ENCODE measurements at places on chromosomes 6 and 20. TPM values are rescaled to one million over a fixed set of nuclear protein-coding genes. Genes with fewer than 3 reads are reported as not detected.

- peak; percentile 73 for DNase-seq
- H3K27ac ChIP-seq, result peak overlapping the region; percentile 69
- H3K27me3 ChIP-seq, result no peaks in the 10 kb centered on the region
- H3K4me1 ChIP-seq, result peaks cover 20% of the 10 kb centered on the region
- no peaks in the 10 kb centered on the region for H3K36me3 ChIP-seq
- H3K4me3 ChIP-seq, result no peak overlapping the region
Measured at GRCh38 chr6:133631421-133631820, 257.5 kb upstream of the TCF21 start.

DNA sequence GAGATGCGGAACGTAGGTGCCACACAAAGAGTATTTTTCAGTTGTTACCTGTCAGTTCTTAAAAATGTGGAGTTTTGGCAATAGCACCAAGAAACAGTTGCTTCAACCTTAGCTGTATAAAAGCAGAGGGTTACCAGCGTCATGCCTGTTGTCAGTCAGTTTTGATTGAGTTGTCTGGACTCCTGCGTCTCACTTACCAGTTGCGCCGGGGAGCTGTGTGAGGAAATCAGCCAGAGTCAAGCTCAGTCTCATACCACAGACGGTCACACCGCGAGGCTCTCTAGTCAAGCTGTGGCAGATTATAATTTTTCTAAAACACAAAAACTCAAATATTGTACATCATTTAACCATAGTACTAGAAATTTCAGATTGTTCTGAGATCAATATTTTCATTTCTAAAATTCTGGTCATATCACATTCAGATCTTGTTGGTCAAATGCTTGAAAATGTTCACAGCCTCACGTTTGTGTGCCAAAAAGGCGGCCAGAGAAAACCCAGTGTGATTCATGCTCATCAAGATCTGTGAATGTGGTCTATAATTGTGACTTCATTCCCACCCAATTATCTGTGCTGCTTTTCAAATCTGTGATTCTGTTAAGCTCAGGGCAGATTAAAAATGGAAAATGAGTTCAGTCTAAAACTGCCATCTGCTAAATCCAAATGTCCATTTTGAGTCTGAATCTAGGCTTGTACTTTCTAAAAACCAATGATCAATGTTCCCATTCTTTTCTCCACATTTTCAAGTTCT lies 37.5 kb downstream of the SASH1 start:
- H3K4me1 ChIP-seq, result peaks cover 3% of the 10 kb centered on the region
- DNase-seq, result no peak
- H3K27ac ChIP-seq, result no peak overlapping the region

DNA sequence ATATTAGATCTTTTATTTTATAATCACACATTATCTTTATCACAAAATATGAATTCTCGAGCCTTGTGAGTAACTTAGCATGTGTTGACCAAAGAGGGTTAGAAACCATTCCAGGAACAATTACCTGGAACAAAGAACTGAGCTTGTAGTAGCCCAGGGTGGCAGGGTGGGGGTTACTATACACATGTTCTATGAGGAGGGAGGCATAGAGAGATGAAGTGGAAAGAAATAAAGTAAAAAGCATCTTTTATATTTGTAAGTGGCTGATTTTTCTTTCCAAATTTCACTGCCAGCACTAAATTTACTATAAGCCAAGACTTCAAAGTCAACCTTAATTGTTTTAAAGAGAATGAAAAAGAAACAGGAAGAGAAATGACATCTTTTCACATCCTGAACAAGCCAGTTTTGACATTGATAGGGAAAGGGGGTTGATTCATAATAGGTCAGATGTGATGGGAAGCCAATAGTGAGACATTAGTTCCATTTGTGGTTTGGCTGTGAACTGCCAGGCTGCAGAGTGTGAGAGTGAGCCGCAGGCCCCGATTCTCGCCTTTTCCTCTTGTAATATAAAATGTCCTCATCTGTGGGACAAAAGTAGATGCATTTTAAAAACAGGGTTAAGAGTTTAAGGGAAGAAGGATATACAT lies 52.7 kb upstream of the MYB start:
- no peak overlapping the region for H3K27ac ChIP-seq
- no peak for DNase-seq
- no peak overlapping the region for H3K4me3 ChIP-seq
- no peaks in the 10 kb centered on the region for H3K4me1 ChIP-seq

- H3K4me1 ChIP-seq, result peaks cover 13% of the 10 kb centered on the region
- DNase-seq, result peak; percentile 68
- peak overlapping the region; percentile 14 for H3K27ac ChIP-seq
- no peaks in the 10 kb centered on the region for H3K27me3 ChIP-seq
- H3K4me3 ChIP-seq, result no peak overlapping the region
- H3K36me3 ChIP-seq, result no peaks in the 10 kb centered on the region
Measured at GRCh38 chr20:9028419-9028818, 40.5 kb upstream of the PLCB4 start.

DNA sequence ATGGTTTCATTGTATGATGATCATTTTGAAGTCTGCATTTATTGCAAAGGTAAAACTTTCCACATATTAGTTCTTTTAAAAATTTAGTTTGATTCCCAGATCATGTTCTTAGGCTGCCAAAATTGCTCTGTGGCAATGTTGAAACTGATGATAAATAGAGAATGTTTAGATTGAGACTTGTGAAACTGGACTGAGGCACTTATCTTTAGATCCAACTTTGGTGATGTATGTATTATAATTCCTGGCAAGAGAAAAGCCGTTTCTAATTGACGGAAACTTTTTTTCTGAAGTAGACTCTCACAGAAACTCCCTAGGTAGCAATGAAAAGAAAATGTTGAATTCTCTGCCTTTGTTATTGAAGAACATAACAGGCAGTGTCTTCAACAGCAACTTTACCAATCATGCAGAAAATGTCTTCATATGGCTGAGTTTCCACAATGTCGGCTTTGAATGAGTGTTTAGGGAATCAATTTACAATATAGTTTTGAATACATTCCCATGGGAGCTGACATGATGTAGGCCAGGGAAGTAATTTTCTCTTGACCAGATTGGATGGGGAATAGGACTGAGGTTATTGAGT lies 456.2 kb downstream of the CD109 start:
- DNase-seq, result peak; percentile 4
- H3K36me3 ChIP-seq, result no peaks in the 10 kb centered on the region
- no peaks in the 10 kb centered on the region for H3K4me1 ChIP-seq
- no peak overlapping the region for H3K4me3 ChIP-seq
- H3K27ac ChIP-seq, result no peak overlapping the region

- peak overlapping the region; percentile 76 for H3K27ac ChIP-seq
- H3K4me1 ChIP-seq, result peaks cover 13% of the 10 kb centered on the region
Measured at GRCh38 chr6:7786214-7786661, 60.3 kb downstream of the BMP6 start.

DNA sequence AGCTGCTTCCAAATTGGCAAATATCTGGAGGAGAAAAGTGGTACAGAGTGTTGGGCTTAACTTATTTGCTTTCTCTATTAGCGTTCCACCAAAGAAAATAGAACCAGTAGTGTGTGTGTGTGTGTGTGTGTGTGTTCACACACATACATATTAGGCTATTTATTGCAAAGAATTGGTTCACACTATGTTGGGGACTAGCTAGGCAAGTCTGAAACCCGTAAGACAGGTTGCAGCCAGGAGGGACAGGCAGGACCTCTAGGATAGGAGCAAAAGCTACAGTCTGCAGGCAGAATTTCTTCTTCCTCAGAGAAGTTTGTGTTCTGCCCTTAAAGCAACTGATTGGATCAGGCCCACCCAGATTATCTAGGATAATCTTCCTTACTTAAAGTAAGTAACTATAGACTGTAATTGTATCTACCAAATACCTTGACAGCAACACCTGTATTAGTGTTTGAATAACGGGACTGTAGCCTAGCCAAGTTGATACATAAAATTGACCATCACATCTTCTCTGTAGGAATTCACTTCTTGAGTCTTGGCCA lies 12.8 kb downstream of the KCTD20 start:
- no peaks in the 10 kb centered on the region for H3K4me1 ChIP-seq
- H3K36me3 ChIP-seq, result peaks cover 5% of the 10 kb centered on the region
- DNase-seq, result no peak
- no peak overlapping the region for H3K27ac ChIP-seq
- H3K4me3 ChIP-seq, result no peak overlapping the region

DNA sequence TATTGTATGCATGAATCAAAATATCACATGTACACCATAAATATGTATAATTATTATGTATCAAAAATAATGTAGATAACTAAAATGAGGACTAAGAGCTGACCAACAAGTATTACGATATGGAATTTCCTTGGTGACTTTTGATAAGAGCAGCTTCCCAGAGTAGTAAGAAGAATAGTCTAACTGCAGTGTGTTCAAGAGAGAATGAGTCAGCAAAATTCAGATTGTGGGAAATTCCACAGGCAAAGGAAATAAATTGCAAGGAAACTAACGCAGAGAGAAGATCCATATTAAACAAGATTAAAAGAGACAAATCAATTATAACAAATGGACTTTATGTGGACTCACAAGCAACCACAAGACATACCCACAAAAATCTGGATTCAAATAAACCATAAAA lies 26.4 kb downstream of the FRK start:
- peak; percentile 71 for DNase-seq
- H3K27ac ChIP-seq, result no peak overlapping the region
- no peaks in the 10 kb centered on the region for H3K36me3 ChIP-seq

Gene C6orf58
- not detected for polyA plus RNA-seq

GRCh38 chr6:116268589-116269293 lies 11.0 kb downstream of the TSPYL1 start:
- peaks cover 2% of the 10 kb centered on the region for H3K36me3 ChIP-seq
- peak; percentile 86 for DNase-seq
- peaks cover 5% of the 10 kb centered on the region for H3K4me1 ChIP-seq
- H3K27me3 ChIP-seq, result no peaks in the 10 kb centered on the region

Gene UBE2C
- polyA plus RNA-seq, result 124 TPM

DNA sequence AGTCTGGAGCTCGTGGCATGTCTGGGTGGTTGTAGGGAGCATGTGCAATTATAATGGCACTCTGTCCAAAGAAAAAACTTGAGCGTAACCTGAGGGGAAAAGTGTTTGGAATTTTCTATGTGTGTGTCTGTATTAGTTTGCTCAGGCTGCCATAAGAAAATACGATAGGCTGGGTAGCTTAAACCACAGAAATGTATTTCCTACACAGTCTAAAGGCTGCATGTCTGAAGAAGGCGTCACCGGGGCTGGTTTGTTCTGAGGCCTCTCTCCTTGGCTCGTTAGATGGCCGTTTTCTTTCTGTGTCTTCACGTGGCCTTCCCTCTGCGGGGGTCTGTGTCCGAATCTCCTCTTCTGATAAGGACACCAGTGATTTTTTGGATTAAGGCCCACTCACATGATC lies 59.0 kb downstream of the IGF2R start:
- no peak overlapping the region for H3K4me3 ChIP-seq
- no peak overlapping the region for H3K27ac ChIP-seq
- H3K4me1 ChIP-seq, result peaks cover 6% of the 10 kb centered on the region
- H3K27me3 ChIP-seq, result no peaks in the 10 kb centered on the region

DNA sequence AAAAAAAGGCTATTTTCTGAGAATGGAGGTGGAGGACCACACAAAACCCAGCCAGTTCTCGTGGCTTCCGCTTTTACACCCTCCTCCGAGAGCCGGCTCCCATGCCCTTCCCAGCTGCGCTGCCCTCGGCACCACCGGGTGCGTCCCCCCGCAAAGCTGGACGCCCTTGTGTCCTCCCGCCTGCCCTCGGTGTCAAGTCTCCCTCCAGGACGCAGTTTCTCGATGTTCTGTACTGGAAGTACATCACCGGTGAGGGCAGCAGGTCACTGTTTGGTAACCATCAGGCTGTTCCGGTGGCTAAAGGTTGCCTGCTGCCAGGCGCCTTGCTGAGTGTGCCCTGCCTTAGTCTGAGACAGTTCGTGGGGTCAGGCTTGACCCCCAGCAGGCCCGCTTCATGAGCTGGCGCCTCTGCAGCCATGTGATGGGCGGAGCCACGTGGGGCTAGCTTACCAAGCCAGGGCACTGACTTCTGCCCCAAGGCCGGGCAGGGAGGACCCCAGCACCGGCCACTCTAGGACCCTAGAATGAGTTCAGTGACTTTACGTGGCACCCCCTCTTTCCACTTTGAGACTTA lies 34.6 kb downstream of the RREB1 start:
- no peak overlapping the region for H3K4me3 ChIP-seq
- H3K27ac ChIP-seq, result no peak overlapping the region
- DNase-seq, result no peak
- H3K36me3 ChIP-seq, result no peaks in the 10 kb centered on the region

GRCh38 chr6:129844118-129844891 lies 16.8 kb downstream of the TMEM244 start:
- no peak overlapping the region for H3K27ac ChIP-seq
- H3K27me3 ChIP-seq, result no peaks in the 10 kb centered on the region
- no peaks in the 10 kb centered on the region for H3K36me3 ChIP-seq
- no peak overlapping the region for H3K4me3 ChIP-seq
- peak; percentile 89 for DNase-seq

Gene MYCT1
- 0.79 TPM for polyA plus RNA-seq

Gene TCP11
- polyA plus RNA-seq, result 0.30 TPM

Gene OR2B6
- polyA plus RNA-seq, result not detected

Gene ARFGEF3
- 0.01 TPM for polyA plus RNA-seq

DNA sequence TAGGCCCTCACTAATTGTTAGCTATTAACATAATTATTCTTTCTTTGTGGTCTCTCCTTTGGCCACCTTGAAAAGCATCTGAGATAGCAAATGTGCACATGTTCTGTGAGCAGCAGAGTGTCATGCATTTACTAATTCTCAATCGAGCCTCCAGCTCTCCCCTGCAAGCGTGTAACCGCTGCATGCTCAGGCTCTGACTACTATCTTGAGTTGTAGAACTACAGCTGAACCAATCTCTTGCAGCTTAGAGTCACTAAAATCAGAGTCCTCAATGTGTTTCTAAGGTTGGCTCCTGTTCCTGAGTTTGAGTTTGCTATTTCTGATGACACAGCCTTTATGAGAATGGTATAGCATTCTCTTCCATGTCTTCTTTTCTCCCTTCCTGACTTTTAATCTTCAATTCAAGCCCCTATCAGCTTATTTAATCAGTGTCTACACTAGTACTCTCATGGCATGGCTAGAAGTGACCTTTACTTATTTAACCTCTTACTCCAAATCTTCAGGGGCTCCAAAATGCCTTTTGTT lies 65.5 kb downstream of the PPP1R3G start:
- no peak for DNase-seq
- no peaks in the 10 kb centered on the region for H3K27me3 ChIP-seq
- H3K4me3 ChIP-seq, result no peak overlapping the region
- H3K4me1 ChIP-seq, result peaks cover 4% of the 10 kb centered on the region
- H3K36me3 ChIP-seq, result no peaks in the 10 kb centered on the region

GRCh38 chr6:132830334-132830751 lies 16.0 kb downstream of the RPS12 start:
- H3K36me3 ChIP-seq, result no peaks in the 10 kb centered on the region
- no peaks in the 10 kb centered on the region for H3K4me1 ChIP-seq
- H3K4me3 ChIP-seq, result no peak overlapping the region
- H3K27ac ChIP-seq, result no peak overlapping the region
- DNase-seq, result peak; percentile 59

Gene EDN3
- not detected for polyA plus RNA-seq

Gene HLA-DMA
- 8.3 TPM for polyA plus RNA-seq

Gene OXT
- not detected for polyA plus RNA-seq

Gene TFAP2D
- polyA plus RNA-seq, result not detected

GRCh38 chr20:51062065-51062464 lies 39.2 kb upstream of the KCNG1 start:
- peaks cover 31% of the 10 kb centered on the region for H3K27me3 ChIP-seq
- peak; percentile 3 for DNase-seq
- H3K36me3 ChIP-seq, result no peaks in the 10 kb centered on the region
- no peak overlapping the region for H3K4me3 ChIP-seq
- no peak overlapping the region for H3K27ac ChIP-seq

Gene CST8
- not detected for polyA plus RNA-seq

GRCh38 chr6:130815200-130816071 lies 11.8 kb upstream of the SMLR1 start:
- no peaks in the 10 kb centered on the region for H3K4me1 ChIP-seq
- no peak overlapping the region for H3K4me3 ChIP-seq
- no peaks in the 10 kb centered on the region for H3K36me3 ChIP-seq
- no peak overlapping the region for H3K27ac ChIP-seq
- DNase-seq, result no peak
